NCI-H2107 (cell line): ENCODE measurements at places on chromosomes 1 and 21.

- no peak for DNase-seq
These were observed 1754.3 kb downstream of the PLA2G4A start for GRCh38 chr1:188582911-188583532.

DNA sequence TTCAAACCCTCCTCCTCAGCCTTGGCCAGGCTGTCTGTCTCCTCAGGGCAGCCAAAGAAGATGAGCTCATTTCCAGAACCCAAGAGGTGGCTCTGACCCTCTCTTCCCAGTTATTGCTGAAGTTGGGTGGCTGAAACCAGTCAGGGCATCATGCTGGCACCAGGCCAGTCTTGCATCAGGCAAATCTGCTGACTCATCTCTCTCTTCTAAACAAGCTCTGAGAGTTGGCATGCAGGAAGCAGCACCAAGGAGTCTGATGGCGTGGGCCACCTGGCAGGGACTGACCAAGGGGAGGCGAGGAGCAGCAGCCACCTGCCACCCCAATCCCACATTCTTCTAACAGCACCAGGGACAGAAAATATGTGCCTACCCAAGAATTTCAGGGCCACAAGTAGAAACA, 104.8 kb upstream of the ATP1A1 start:
- DNase-seq = peak; percentile 71

- no peak for DNase-seq
These were observed 160.5 kb downstream of the LRRC40 start for GRCh38 chr1:70044832-70045231.

- DNase-seq = no peak
These were observed 47.1 kb downstream of the TESK2 start for GRCh38 chr1:45443580-45444446.

GRCh38 chr1:8152731-8153702, 126.9 kb upstream of the ERRFI1 start:
- DNase-seq = no peak

DNA sequence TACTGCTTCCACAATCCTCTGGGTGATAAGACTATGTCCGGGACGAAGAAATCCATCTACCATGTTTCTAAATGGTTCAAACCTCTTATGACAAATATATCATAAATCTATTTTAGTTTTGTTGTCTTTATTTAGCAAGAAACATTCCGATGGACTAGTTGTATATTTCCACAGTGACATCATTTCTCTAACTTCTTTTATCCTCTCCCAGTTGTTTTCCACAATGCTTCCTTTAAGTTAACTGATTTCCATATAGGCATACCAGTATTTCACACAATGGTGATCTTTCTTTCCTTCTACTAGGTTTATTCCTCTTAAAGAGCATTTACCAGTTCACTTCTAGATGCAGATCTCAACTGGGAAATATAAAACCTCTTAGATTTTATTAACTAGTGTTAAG, 44.8 kb downstream of the USP1 start:
- no peak for DNase-seq

GRCh38 chr1:192967901-192968300, 91.3 kb downstream of the UCHL5 start:
- no peak for DNase-seq

- DNase-seq = no peak
These were observed 15.8 kb downstream of the GADD45A start for GRCh38 chr1:67700692-67701410.

- DNase-seq = no peak
These were observed 10.7 kb upstream of the OTUD7B start for GRCh38 chr1:150021191-150021694.

- DNase-seq = no peak
These were observed 13.0 kb downstream of the KCNC4 start for GRCh38 chr1:110223127-110223526.

DNA sequence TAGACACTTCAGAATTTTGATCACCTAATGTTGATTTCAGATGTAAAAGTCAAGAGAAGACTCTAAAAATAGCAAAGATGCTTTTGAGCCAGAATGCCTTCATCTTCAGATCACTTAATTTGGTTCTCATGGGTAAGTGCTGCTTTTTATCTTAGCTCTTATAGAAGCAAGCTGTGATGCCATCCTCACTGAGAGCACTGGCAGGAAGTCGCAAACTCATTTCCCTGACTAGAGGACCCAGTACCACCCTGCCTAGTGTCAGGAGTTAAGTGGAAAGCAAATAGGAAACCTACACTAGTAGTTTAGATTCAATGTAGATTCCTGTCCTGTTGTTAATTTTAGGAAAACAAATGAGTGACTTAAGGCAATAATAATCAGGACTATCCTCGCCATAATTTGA, 12.1 kb downstream of the IFNAR2 start:
- no peak for DNase-seq

- no peak for DNase-seq
These were observed 256.3 kb upstream of the DUSP10 start for GRCh38 chr1:221998186-221998612.

- DNase-seq = no peak
These were observed 7.5 kb upstream of the PYCR2 start for GRCh38 chr1:225931270-225932136.

GRCh38 chr1:15684468-15685291, 560 bp downstream of the PLEKHM2 start:
- no peak for DNase-seq
